ENCODE measurements at places on chromosomes 12 and 14.

- no peak for DNase-seq
Measured at GRCh38 chr14:81981307-81981675, 447.6 kb upstream of the SEL1L start.

DNA sequence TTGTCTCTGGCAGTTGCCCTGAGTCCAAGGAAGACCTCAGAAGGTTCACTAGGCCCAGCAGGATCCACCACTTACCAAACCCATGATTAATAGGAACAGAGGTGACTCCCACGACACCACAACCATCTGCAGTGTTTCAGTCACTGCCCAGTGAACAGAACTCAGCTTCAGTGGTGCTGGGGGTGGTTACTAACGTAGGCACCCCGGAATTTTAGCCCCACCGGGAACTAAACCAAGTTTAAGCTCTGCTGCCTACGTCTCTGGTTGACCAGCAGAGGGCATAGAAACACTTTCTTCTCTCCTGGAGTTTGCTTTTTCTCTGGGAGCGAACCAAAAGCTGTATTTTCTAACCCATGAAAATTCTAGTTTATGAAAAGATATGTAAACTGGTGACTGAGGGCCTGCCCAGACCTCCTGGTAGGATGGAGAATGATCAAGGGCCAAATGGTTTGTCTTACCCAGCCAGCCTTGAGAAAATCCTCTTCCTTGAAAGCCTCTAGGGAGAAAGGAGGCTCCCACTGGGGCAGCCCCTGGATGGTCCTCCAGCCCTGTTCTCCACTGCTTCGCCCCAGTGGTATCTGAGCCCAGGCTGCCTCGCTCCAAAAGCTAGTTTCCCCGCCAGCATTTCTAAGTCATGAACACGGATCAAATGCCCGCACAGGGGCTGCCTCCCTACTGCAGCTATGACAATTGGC is 379.8 kb downstream of the DPF3 start:
- no peak for DNase-seq

DNA sequence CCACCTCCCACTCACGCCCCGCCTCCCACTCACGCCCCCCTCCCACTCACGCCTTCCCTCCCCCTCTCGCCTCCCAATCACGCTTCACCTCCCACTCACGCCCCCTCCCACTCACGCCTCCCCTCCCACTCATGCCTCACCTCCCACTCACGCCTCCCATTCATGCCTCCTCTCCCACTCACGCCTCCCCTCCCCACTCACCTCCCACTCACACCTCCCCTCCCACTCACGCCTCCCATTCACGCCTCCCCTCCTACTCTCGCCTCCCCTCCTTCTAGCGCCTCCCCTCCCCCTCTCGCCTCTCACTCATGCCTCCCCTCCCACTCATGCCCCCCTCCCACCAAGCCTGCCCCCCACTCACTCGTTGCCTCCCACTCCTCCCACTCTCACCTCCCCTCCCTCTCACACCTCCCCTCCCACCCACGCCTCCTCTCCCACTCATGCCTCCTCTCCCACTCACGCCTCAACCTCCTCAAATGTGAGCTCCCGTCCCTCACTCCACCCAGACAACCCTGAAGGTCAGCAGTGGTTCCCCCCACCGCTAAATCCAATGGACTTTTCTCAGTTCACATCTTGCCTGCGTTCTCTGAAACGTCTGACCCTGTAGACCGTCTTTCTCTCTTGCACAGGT is 39.8 kb downstream of the TMEM63C start:
- no peak for DNase-seq

- no peak for DNase-seq
Measured at GRCh38 chr12:9745199-9745598, 12.3 kb upstream of the CLECL1 start.

DNA sequence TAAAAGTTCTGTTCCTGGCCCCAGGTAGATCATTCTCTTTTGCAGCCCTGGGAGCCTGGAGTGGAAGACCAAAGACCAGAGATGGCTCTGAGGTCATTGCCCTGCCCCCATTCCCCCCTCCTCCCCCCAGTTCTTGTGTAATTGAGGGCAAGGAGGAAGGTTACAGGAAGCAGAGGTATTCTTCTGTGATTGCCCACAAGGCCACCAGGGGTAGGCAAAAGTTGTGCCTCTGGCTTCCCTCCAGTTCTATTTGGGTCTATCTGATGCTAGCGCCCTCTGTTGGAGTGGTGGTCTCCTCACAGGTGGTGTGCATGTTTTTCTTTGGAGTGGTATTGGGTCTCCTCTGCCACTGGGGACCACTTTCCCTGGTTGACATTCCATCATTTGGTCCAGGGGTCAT is 41.2 kb upstream of the CRY1 start:
- no peak for DNase-seq

DNA sequence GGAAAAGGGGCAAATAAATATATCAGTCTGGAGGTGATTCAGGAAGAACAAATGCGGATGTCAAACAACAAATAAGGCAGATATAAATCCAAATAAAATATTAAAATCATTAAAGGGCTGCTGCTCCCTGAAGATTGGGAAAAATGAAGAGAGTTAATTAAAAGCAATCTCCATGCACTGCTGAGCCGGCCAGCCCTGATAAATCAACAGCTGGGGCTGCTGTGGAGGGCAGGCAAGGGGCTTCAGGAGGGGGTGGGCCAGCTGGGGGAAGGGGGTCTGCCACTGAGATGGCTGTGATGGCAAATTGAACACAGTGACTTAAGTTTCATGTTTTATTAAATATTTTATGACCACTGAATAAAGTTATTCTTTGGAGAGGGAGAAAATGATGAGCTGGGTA is 12.4 kb downstream of the DPF3 start:
- no peak for DNase-seq

DNA sequence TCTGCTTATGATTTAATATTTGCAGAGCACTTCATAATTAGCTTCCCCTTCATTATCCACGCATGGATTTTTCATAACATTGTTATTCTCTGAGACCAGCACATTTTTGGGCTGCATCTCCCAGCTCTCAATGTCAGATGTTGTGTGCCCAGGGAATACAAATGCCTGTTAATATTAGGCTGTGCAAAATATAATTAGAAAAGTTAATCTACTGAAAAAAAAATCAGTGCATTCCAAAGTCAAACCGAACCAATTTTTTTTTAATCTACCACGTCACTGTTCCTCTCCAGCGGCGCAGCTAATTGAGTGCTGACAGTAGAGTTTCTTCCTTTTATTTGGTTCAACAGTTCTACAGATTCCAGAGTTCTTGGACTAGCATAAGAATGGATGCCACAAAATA is 191.0 kb upstream of the RGS6 start:
- DNase-seq, result no peak

DNA sequence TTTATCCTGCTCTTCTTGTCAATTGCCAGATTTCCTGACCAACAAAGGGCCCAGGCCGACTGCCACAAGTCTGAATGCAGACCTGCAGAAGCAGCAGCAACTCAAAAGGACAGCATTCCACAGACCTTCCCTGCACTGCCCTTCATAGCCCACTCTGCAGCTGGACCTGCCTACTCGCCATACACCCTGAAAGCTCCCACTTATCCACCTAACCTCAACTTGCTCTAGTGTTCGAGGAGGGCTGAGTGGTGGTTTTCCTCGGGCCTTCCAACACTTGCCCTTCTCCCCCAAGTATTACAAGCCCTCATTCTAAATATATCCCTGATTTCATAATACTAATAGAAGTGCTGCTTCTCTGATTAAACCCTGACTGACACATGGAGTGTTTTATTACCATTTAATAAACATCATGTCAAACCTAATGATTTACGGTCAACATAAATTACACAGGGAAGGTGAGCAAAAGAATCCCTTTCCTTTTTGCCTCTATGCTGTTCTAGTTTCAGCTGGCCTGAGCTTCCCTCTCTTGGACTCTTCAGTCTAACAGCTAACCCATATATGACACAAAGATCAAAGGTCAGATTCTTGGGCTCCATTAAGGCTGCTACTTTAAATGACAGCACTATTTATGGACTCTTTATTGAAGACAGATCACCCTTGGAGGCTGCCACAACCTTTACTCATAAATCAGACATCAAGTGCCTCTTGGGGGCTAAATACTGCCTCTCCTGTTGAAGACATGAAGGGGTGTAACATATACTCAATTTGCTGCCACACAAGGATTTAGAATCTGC is 1546.9 kb upstream of the TMEM132C start:
- DNase-seq, result no peak

DNA sequence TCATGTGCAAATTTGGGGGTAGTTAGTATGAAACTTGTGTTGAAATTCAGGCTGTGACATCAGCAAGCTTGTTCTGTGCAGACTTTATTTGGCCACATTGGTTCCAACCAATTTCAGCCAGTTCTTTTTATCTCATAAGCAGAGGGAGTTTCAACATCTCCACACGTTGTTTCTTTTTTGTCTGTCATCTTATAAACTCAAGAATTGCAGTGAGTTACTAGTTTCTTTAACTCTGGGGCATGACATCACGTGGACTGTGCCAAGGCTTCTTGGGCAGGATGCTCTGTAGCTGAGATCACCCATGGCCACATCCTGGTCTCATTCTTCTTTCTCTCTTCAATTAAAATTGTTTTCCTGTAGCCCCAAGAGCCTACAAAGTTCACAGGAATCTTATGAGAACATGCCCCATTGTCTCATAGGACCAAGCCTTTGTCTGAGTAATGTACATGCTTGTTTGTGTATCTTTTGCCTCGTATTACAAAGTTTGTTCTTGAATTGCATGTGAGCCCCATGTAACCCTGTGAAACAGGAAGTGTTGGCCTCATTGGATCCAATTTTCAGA is 982.0 kb upstream of the TMEM132C start:
- no peak for DNase-seq

GRCh38 chr12:92234533-92234932 is 88.9 kb upstream of the BTG1 start:
- no peak for DNase-seq

- no peak for DNase-seq
Measured at GRCh38 chr12:114841557-114842251, 157.7 kb upstream of the TBX3 start.

DNA sequence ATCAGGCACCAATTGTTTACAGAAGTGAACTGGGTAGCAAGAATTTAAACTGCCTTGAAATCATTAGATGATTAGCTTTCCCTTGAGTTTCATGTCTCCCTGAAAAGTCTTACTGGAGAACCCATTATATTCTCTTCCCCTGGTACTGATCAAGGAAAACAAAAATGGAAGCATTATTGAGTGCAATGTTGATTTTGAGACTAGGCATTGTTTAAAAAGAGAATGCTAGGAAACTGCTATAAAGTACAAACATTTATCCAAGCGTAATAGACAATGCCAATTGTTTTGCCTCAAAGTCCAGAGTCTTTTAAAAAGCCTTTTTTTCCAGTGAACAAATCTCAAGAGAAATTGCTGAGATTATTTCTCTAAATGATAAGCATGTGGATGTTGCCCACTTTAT is 197.0 kb downstream of the CCER1 start:
- DNase-seq, result no peak

DNA sequence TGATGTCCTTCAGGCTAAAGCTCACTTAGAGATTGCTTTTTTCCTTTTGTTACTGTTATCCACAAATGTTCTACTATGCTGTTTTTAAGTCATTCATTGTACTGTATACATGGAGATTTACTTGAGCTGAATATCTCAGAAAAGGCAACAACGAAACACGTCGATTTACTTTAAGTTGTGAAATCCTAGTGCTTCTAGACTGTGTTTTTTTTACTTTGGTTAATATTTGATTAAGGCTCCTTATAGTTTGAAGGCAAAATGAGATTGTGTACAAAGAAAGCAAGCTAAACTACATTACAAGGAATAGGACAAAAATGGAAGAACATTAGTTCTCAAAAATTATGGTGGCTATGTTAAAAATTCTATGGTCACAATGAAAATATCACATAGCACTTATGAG is 114.5 kb downstream of the SLC35F4 start:
- no peak for DNase-seq

DNA sequence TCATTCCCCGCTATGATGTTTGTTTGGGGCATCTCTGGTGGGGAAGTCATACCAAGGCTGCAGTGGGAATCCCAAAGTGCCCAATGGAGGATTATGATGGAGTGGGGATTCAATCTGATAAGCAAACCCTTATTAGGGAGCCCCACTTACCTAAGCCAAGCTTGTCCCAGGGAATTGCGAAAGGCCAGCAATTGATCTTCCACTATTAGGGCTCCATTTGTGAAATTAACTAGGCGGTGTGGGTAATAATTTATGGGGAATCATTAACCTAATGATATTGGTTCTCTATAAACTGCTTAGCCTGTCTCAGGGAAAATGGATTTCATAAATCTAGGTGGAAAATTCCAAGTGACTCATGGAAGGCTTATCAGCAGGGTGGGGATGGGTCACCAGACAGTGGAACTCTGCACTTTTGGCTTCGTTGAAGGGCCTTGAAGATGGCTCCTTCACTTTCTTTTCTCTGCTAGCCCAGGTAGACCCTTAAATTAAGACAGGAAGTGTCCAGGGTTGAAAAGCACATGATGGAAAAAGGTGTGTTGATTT is 113.0 kb upstream of the WSCD2 start:
- no peak for DNase-seq

DNA sequence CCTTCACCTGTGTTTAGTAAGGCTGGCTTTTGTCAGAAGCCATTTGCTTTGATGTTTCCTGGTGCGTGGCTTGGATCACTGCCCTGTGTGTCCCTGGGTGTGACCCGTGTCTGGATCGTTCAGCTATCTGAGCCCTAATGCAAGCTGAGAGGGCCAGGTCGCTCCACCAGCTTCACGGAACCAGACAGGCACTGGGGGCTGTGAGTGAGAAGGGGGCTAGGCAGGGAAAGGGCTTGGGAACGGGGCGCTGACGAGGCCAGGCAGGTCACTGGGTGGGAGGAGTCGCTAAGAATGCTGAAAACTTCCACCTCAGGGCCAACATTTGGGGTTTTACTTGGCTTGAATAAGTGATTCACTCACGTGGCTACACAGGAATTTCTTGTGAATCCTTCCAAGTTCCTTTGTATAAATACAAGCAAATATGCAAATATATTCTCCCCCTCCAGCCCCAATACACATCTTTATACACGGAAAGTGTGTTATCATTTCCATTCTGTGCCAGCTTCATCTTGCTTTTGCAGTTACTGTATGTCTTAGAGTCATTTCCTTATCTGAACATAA is 24.2 kb upstream of the MMP17 start:
- DNase-seq, result no peak

- DNase-seq, result no peak
Measured at GRCh38 chr14:97057238-97058073, 260.3 kb downstream of the VRK1 start.

GRCh38 chr12:56358836-56359532 is 923 bp downstream of the STAT2 start:
- DNase-seq, result no peak

- DNase-seq, result no peak
Measured at GRCh38 chr14:49770212-49770817, 2.4 kb downstream of the KLHDC2 start.

DNA sequence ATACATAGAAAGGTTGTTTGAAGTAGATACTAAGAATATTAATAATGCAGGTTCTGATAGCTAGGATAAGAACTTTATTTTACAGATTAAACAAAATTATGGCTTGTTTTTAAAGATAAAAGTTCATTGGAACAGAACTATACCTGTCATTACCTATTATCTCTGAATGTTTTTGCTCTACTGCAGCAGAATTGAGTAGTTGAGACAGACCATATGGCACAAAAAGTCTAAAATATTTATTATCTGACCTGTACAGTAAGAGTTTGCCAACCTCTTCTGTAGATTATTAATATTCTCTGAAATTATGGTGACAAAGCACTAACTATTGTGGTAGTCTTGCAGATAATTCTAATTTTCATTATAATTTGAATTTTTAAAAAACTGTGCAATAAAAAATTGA is 829.1 kb upstream of the MGAT4C start:
- DNase-seq, result no peak

- peak; percentile 93 for DNase-seq
Measured at GRCh38 chr12:52156757-52157565, 34.9 kb downstream of the KRT80 start.

Measured in mesothelial cell of epicardium (in vitro differentiated cells).